Naive B cell (primary cell): ENCODE measurements at places on chromosomes 2 and 18.

DNA sequence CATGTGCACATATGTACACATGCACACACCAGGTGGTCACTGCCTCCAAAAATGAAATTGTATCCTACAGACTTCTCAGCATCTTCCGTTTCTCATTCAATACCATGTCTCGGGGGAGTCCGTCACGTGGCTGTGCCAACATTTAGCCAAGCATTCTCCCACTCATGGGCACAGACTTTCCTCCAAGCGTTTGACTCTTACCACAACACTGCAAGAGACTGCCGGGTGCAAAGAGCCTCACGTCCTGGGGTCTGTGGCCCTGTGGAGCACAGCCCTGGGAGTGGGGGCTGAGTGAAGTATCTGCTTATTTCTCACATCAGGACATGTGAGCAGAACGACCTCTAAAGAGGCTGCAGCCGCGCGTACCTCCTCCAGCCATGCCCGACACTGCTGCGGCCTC is 28.0 kb downstream of the HDAC4 start:
- no peak for DNase-seq

GRCh38 chr2:107027810-107028209 is 141.8 kb upstream of the ST6GAL2 start:
- DNase-seq: no peak

DNA sequence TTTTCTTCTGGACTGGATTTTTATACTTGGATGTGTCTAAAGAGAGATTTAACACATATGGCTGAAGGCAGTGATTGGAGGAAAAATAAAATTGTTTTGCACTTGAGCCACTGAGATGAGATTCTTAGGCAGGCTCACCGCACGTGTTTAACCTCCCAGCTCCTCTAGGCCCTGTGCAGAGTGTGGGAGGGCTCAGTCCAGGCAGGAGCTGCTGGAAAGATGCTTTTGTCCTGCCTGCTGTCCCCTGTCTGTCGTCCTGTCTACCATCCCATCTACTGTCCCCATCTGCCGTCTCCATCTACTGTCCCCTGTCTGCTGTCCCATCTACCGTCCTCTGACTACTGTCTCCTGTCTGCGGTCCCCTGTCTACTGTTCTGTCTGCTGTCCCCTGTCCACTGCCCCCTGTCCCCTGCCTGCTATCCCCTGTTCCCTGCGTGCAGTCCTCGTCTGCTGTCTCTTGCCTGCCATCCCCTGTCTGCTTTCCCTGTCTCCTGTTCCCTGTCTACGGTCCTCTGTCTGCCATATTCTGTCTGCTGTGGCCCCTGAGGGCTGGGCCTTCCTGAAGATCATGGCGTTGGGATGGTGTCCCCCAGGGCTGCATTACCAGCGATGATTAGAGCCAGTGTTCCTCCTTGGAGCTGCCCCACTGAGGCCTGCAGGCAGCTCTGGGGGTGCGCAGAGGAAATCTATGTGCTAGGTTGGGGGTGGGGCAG is 43.7 kb upstream of the HS6ST1 start:
- no peak for DNase-seq

- DNase-seq: no peak
Observed at GRCh38 chr18:35000457-35000856, 40.8 kb upstream of the MAPRE2 start.

DNA sequence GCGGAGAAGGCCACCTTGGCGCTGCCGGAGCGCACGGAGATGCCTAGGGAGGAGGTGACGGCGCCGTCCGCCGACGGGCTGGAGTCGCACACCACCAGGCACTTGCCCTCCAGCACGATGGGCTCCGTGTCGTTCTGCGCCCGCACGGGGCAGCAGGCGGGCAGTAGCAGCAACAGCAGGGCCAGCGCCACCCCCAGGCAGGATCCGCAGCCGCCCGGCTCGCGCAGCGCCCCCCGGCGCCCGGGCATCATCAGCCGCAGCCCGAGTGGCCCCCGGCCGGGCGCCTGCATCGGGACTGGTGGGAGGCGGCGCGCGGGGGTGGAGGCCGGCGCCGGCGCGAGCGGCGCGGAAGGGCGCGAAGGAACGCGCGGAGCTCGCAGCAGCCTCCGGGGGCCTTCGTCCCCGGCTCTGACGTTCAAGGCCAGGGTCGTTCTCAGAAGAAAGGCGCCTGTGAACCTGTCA is 2.2 kb downstream of the CBLN2 start:
- DNase-seq: no peak

GRCh38 chr2:177098001-177098613 is 114.5 kb upstream of the HNRNPA3 start:
- no peak for DNase-seq

DNA sequence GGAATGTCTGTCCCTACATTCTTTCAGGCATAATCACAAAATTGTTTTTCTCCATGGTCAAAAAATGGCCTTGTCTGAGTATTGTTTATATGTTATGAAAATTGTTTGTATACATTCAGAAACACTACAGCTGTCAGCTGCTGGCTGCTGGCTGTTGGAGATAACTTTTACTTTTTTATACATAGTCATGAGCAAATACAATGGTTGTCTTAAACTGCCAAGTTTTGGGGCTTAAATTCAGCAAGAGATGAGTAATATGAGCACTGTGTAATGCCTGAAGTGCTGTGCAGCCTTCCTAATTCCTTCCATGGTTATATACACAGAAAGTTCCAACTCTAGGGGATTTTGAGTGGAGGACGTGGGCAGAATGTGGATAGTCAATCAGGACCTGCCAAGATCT is 168.9 kb upstream of the RMP24 start:
- DNase-seq: no peak

GRCh38 chr2:239274391-239275043 is 126.3 kb downstream of the HDAC4 start:
- no peak for DNase-seq

- no peak for DNase-seq
Observed at GRCh38 chr2:156455361-156455975, 19.3 kb downstream of the GPD2 start.

DNA sequence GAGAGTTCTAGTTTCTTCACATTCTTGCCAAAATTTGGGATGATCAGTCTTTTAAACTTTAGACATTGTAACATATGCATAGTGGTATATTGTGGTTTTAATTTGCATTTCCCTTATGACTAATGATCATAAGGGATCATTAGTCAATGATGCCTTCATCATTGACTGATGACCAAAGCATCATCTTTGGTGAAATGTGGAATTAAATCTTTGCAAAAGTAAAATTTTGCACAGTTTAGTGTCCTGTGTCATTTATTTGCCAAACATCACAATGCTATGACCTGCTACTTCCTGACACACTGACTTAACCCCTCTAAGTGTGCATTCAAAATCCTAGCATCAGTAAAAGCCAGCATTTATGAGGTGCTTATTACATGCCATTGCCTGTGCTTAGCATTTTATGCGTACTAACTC is 58.9 kb upstream of the SLC1A4 start:
- no peak for DNase-seq

DNA sequence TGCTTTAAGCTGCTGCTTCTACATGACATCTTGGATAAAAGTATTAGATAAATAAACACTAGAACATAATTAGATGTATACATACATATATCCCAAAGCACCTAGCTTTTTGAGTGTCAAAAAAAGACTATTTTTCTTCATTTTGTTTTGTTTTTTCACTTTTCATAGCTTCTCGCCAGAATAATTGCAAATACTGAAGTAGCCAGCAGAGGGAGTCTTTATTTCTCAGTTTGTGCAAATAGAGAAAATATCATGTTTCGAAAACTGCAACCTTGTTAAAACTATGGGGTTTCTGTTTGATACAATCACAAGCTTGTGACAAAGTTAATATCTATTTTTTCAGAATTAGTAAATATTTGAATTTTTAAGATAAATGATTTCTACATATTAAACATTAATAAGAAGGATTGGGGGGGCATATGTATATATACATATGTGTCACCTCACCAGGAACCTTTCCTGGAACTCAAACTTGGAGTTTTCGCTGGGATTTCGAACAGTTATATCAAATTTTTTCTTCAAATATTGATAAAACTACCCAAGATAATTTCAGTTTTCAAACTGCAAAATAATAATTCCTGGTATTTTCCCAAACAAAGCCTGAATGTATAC is 61.0 kb downstream of the GRB14 start:
- DNase-seq: no peak

GRCh38 chr2:233055362-233055761 is 4.8 kb upstream of the INPP5D start:
- DNase-seq: no peak

- no peak for DNase-seq
Observed at GRCh38 chr2:86750240-86750839, 30.2 kb downstream of the RMND5A start.

DNA sequence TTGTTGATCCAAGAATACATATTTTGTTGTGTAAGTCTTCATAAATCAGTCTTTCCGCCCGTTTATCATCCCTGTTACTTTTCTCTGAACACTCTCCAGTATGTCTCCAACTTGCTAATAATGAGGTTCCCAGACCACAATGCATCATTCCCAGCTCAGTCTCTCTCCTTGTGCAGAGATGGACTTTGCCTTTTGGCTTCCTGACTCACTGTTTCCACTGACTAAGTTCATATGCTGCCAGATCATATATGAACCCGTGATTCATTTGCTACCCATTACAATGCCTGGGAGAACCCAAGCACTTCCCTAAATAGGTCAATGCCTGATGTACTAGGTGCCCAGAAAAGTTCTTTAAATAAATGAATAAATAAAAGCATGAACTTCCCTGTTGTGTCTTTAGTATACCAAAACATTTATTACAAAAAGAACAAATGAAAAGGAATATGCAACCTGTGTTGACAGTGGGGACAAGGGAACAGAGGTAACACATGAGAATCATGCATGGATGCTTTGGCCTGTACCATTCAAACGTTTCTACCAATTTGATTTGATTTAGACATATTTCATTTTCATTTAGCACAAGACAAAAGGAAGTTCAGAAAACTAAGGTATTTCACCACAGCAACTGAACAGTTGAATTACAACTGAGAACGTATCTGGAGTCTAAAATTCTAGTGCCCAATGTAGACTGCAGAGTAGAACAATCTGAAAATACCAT is 215.4 kb upstream of the HNRNPA3 start:
- DNase-seq: no peak

DNA sequence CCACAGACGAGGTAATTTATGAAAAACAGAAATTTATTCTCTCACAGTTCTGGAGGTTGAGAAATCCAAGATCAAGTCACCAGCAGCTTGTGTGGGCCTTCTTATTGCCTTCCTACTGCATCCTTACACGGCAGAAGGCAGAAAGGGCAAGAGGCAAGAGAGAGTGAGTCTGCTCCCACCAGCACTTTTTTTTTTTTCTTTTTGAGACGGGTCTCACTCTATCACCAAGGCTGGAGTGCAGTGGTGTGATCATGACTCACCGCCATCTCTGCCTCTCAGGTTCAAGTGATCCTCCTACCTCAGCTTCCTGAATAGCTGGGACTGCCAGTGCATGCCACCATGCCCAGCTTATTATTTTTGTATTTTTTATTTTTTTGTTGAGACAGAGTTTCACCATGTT is 78.5 kb upstream of the HK2 start:
- no peak for DNase-seq

GRCh38 chr18:57051657-57052044 is 95.2 kb upstream of the BOD1L2 start:
- no peak for DNase-seq

DNA sequence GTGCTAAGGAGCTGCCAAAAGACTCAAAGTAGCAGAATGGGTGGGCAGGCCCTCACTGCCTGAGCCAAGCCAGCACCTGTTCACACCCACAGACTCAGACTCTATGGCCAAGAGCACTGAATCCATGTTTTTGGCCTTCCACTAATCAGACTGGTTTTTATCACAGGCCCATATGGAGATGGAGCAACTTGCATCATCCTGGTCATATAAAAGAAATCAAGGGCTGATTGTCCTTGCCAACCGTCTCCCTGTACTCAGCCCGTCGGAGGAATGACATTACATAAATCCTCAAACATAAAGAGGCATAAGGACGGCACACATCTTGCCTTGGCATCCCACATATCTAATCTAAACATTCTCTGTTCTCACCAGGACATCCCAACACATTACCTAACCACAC is 66.7 kb downstream of the MARCHF4 start:
- DNase-seq: no peak

GRCh38 chr2:56026828-56027227 is 103.2 kb upstream of the EFEMP1 start:
- DNase-seq: no peak

DNA sequence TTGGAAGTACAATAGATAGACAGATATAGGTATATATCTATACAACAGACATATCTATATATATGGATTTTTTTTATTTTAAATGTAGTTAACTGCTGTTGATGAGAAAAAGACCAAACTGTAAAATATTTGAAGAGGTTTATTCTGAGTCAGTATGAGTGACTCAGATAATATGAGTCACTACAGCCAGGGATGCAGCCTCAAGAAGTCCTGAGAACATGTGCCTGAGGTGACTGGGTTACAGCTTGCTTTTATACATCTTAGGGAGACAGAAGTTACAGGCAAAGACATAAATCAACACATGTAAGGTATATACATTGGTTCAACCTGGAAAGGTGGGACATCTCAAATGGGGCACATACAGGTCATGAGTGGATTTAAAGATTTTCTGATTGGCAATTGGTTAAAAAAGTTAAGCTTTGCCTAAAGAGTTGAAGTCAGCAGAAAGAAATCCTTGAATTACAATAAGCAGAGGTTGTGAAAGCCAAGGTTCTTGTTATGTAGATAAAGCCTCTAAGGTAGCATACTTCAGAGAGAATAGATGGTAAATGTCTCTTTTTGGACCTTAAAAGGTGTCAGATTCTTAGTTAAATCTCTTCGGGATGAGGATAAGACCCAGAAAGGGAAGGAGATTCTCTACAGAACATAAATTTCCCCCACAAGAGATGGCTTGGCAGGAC is 149.9 kb downstream of the RBM43 start:
- no peak for DNase-seq

DNA sequence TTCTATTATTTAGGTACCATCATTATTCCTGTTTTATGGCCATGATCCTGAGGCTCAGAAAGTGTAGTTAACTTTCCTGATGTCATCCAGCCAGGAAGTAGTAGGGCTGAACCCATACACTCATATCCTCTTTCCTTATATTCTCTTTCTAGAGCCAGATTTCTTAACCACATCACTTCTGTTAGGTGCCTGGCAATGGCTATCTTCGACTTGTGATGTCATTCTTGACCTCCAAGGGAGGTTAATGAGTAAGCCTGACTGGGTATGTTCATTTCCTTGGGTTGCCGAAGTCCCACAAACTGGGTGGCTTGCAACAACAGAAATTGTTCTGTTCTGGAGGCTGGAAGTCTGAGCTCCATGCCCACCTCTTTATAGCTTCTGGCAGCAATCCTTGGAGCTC is 43.4 kb downstream of the ITGB6 start:
- DNase-seq: no peak

GRCh38 chr2:229910147-229910831 is 11.5 kb downstream of the TRIP12 start:
- DNase-seq: no peak
